ENCODE measurements at places on chromosomes 6 and 20.

GRCh38 chr6:111925296-111925695 lies 52.0 kb upstream of the FYN start:
- DNase-seq: peak; percentile 65

GRCh38 chr6:29887330-29887818 lies 55.0 kb upstream of the HLA-A start:
- DNase-seq: no peak

- DNase-seq: no peak
These were observed 42.3 kb downstream of the GPR63 start for GRCh38 chr6:96794980-96795379.

- DNase-seq: no peak
These were observed 4.1 kb upstream of the PMEPA1 start for GRCh38 chr20:57713951-57714350.

- DNase-seq: no peak
These were observed 103.7 kb upstream of the TMEM170B start for GRCh38 chr6:11433860-11434259.

- DNase-seq: no peak
These were observed 74.2 kb upstream of the NRN1 start for GRCh38 chr6:6080975-6081374.

DNA sequence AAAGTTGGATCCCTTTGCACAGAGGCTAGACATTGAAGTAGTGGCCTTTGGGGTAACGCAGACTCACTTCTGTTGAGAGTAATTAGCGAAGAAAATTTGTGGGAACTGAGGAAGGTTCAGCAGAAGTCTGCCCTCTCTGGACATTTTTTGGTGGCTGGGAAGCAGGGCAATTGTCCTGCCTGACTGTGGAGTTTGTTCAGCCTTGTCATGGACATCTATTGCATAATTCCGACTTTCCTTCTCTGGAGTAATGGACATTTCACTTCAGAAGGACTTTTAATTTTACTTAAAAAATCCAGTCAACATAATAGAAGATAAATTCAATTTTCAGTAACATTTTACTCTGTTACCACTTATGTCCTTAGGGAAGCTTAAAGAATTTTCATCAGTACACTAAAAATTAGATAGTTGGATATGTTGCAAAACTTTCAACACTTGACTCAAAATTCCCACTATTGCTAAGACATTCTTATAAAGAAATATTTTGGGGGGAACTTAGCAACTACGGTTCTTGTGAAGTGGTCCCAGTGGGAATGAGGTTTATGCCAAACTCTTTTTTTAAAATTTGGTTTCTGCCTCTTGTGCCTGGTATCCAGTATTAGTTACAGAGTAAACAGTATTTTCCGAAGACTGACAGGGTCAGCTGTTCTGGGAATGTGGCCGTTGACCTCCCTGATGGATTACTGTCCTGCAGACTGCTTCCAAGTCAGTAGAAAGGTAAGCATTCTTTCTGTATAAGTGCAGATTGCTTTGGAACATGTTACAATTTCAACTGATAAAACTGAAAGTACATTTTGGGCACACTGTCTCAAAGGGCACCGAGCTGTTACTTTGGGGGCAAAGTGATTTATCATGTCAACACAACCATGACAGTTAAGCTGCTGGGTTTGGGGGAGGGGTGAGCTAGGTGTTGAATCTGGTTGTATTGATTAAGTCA lies 100.6 kb upstream of the MLIP start:
- no peak for DNase-seq

- no peak for DNase-seq
These were observed 143.2 kb downstream of the PTCHD4 start for GRCh38 chr6:47967843-47968242.

- peak; percentile 55 for DNase-seq
These were observed 5.1 kb downstream of the MTRES1 start for GRCh38 chr6:107033126-107033525.

DNA sequence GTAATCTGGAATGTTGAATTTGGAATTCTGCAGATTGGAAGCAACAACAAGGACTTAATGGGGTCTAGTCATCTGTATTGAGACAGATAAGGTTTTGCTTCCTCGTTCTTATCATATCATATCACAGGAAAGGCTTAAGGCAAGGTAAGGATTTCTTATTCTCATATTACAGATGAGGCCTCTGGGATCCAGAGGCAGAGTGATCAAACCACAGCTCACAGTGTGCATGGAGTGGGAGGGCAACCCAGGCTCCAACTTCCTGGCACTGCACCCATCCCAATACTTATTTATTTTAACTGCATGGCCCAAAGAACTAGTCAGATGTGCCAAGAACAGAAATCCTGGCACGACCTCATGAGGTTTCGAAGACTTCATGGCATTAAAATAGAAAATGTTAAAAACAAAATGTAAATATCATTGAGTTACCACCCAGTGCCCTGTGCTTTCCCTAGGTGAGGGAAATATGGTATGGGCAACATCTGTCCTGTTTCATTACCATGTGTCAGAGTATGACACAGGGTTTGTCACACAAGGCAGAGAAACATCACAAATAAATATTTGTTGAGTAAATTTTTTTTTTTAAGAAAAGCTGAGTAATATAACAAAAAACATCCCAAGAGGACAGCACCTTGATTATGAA lies 191.9 kb downstream of the ISM1 start:
- DNase-seq: no peak

DNA sequence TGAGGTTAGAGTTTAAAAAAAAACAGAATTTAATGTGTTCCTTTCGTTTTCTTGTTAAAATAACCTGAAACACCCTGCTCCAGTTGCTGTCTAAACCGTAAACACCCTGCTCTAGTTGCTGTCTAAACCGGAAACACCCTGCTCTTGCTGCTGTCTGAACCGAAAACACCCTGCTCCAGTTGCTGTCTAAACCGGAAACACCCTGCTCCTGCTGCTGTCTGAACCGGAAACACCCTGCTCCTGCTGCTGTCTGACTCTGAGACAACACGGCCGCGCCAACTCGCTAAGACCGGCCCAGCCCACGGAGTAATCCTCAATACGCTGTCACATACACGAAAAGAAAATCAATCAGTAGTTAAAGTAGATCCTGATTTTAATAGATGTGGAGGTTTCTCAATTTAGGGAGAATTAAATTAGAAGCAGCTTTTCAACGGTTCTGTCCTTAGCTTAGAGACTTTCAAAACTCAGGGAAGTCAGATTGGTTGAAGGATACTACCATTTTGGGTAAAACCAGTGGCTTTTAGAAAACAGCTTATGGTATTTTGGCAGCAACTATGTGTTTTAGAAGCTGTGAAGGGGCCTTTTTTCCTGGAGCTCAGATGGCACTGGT lies 98.3 kb downstream of the RAMACL start:
- peak; percentile 96 for DNase-seq

GRCh38 chr20:10404023-10404628 lies 29.9 kb downstream of the MKKS start:
- no peak for DNase-seq

- no peak for DNase-seq
These were observed 43.0 kb downstream of the GOPC start for GRCh38 chr6:117559299-117559698.

- DNase-seq: no peak
These were observed 235.2 kb upstream of the ASCC3 start for GRCh38 chr6:101116337-101116736.

- no peak for DNase-seq
These were observed 8.9 kb downstream of the VSTM2L start for GRCh38 chr20:37911838-37912281.

- no peak for DNase-seq
These were observed 10.0 kb downstream of the PXDC1 start for GRCh38 chr6:3741477-3741871.

DNA sequence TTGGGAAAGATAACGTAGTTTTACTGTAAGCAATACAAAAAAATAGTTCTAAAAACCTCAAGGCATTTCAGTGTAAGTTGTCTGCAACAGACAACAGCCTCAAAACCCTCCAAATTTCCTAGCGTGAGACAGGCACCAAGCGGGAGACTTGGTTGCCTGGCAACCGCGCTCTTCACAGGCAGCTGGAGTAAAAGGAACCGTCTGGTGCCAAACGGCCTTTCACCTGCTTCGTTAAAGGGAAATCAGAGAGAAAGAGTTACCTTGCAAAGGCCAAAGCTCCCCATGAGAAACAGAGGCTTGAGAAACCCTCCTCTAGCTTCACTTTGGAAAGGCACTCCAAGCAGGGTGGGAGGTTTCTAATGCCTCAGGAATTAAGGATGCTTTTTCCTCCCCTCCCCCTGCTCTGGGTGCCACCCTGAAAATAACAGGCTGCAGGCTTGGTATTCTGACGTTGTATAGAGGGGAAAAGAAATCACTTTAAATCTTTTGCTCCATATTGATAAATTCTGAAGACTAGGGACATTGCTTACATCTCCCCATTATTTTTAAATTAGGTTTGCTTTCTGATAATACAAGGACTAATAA lies 129.7 kb upstream of the UFL1 start:
- no peak for DNase-seq

- DNase-seq: no peak
These were observed 34.0 kb downstream of the PNLDC1 start for GRCh38 chr6:159833997-159834603.

Measured in kidney capillary endothelial cell (primary cell).